HCEC 1CT (cell line): ENCODE measurements at places on chromosomes 2 and 18.
A peak's percentile ranks its signal among the peaks of the same experiment; 100 is the strongest.

GRCh38 chr2:59957504-59957903 lies 596.0 kb downstream of the BCL11A start:
- DNase-seq, result no peak

GRCh38 chr2:34004936-34005335 lies 405.8 kb upstream of the FAM98A start:
- DNase-seq, result no peak

DNA sequence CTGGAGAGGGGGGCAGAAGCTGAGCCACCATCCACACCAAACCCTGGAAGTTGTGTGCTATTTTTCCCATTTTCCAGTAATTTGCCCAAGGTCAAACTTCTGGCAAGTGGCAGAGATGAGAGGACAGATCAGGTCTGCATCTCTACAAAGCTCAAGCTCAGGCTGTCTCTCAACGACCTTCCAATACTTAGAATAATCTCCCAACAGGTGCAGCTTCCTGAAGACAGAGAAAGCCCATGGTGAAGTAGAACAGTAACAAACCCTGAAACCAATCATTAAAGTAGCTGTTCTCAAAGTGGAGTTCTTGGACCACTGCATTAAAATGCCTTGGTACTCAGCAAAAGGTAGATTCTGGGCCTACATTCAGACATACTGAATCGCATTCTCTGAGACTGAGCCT lies 37.6 kb downstream of the TMEM131 start:
- no peak for DNase-seq

DNA sequence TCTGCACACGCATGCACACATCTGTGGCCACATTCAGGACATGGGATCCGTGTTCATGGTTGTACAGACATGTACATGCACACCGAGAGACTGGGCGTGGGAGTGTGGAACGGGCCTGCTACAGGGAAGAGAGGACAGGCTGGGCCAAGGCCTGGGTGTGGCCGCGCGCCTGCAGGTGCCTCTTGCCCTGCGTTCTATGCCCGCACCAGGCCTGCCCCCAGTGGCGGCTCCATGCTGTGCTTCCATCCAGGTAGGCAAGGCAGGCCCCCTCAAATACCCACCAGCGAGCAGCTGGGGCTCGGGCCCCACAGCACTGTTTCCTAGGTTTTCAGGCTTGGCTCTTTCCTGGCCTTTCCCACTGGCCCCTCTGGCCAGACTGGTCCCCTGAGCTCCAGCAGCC lies 15.5 kb upstream of the PTMA start:
- no peak for DNase-seq

DNA sequence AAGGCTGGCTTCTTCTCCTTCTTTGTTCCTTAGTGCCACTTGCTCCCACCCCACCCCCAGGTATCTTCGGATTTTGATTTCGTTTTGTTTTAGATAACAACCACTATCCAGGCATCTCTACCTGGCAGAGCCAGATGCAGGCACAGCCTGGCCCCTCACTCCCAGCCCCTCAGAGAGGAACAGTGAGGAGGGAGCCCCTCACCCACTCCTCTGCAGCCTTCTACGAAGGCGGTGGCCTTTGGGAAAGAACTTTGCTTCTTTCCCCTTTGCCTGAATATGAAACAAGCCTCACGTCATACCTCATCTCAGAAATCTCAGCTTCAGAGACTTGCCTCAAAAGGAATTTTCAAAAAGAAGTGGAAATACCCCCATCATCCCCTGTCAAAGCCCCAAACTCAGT lies 6.3 kb upstream of the CYP26B1 start:
- DNase-seq, result no peak

DNA sequence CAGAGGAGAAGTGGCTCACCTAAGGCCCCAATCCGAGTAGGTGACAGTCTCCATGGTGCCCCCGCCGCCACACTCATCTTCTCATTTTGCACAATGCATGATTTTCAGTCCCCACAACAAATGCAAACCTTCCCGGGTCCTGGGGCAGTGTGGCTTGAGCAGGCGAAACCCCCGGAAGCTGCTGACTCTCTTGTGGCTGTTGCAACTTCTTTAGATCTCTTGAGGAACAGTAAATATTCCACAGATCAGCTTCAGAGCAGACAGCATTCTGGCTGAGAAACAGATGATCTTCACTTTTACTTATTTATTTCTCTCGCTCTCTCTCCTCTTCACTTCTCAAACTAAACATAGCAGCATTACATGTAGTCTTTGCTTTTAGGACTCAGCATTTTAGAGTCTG lies 51.9 kb downstream of the ASAP2 start:
- DNase-seq, result no peak

GRCh38 chr2:191931329-191931728 lies 84.4 kb upstream of the CAVIN2 start:
- no peak for DNase-seq

DNA sequence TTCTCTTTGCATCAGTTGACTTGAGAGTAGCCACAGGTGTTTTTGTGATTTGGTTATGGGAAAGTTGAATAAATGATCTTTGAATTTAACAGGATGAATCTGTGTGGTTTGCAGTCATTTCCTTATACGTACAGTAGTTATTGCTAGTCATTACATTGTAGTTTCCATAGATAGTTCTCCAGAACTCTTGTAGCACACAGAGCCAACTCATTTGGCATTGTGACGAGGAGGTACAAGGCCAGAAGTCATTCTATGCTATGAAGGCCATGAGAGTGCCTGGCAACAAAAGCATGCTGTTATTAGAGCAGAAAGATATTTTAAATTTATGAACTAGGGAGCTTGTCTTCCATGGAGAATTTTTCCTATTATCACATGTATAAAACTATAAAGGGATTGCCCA lies 973.0 kb upstream of the CHAC2 start:
- DNase-seq, result no peak

GRCh38 chr2:7053650-7054265 lies 136.5 kb downstream of the RNF144A start:
- no peak for DNase-seq

- DNase-seq, result no peak
Observed at GRCh38 chr2:48415836-48416515, 114.0 kb upstream of the STON1 start.

DNA sequence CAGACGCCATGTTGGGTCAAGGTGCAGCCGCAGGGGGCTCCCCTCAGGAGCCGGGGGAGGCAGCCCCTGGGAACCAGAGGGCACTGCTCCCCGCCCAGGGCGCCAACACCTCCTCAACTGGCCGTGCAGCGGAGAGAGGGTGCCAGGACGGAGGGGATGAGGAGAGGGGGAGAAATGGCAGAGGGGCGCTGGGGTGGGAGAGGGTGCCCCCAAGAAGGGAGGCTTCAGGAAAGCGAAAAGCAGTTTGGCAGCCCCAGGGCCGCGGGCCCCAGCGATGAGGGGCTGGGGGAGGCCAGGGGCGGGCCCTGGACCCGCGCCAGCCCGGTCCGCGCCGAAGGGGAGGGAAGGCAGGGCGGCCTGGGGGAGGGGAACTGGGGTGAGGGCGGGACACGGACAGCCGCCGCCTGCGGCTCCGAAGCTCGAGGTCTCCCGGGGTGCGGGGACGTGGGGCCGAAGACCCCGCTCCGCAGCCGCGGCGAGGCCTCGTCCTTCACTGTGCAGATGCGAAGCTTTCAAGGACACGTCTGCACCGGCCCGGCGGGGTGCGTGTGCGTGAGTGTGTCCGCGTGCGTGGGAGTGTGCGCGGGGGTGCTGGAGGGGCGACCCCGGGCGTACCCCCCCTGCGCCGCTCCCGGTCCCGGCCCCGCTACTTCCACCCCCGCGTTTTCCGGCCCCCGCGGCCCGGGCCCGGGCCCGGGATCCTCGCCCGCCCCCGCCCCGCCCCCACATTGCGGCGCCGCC lies 1.4 kb downstream of the DNMT3A start:
- DNase-seq, result no peak

GRCh38 chr2:120571015-120571728 lies 164.5 kb upstream of the GLI2 start:
- DNase-seq, result no peak

DNA sequence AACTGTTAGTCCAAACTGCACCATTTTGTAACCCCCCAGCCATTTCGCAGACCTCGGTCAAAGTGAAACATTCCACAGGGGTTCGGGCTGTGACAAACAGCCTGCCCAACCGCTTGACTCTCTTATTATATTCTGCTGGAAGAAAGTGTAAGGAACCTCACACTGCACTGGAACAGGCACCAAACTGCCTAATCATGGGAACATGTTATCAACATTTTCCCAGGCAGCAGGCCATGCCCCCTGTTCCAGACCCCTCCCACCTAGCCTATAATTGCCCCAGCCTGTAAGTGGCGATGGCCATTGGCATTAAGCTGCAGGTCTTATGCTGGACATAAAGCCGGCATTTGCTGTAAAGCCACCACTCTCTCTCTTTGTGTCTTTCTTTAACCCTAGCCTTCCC lies 16.9 kb downstream of the LYG2 start:
- no peak for DNase-seq

GRCh38 chr18:41351430-41351829 lies 603.6 kb upstream of the PIK3C3 start:
- no peak for DNase-seq

DNA sequence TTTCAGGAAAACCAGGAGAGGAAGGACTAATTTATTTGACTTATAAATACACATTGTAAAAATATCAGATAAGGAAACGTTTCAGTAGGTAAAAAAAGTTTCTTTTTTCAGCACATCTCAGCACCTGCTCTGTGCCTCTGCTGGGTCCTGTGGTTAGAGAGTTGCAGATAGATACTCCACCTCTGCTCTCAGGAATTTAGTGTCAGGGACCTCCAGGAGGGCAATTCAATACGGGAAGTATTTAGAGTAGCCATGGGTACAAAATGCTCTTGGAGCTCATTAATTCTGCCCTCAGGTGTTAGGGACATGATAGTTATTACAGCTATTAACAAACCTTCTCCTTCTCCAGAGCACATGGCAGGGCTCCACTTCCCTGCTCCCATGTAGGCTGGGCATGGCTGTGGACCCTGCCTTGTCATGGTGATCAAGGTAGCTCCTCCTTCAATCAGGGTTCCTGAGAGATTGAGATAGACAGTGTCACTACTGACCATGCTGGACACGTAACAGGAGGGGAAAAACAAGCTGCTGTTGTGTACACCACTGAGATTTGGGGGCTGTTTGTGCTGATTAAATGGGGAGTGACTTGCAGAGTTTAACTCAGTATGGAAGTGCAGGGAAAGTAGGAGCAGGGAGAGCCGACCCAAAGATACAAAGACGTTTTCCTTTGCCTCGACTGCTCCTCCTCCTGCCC lies 185.6 kb upstream of the COPS8 start:
- DNase-seq, result no peak

GRCh38 chr2:207530160-207531031 lies 634 bp downstream of the CREB1 start:
- peak; percentile 38 for DNase-seq

- peak; percentile 41 for DNase-seq
Observed at GRCh38 chr2:234368861-234369261, 128.0 kb downstream of the ARL4C start.
